KG1 (cell line): ENCODE measurements at places on chromosomes 5 and 9.

DNA sequence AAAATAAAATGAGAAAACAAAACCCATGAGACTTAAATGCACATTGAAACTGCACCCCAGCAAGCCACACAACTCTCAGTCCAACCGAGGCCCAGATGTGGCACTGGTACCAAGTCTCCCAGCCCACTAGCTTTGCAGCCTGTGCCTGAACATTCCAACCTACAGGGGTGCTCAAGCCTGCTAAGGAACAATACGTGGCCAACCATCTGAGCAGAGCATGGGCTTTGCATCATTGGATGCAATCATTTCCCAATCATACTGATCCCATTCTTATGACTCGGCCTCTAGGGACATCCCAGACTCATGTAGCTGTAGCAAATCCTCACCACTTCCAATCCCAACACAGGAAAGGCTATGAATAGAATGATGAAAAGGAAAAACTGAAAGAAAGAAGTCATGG, 297.2 kb downstream of the SPOCK1 start:
- DNase-seq: no peak

GRCh38 chr9:127980060-127980705, 606 bp downstream of the EEIG1 start:
- DNase-seq: no peak

DNA sequence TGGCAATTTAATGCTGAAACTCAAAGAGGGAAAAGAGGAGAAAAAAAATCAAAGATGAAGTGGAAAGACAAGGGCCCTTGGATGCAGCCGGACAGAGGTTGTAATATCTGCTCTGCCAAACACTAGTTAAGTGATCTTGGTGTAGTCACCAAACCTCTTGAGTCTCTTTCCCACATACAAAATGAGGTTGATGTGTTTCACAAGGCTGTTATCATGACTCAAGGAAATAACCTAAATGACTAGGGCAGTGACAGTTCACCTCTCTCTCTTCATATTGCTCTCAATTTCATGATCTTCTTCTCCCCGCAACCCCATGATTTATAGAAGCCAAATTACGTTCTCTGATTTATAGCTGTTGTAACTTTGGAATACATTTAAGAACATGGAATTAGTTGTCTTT, 44.9 kb downstream of the PIK3R1 start:
- no peak for DNase-seq

DNA sequence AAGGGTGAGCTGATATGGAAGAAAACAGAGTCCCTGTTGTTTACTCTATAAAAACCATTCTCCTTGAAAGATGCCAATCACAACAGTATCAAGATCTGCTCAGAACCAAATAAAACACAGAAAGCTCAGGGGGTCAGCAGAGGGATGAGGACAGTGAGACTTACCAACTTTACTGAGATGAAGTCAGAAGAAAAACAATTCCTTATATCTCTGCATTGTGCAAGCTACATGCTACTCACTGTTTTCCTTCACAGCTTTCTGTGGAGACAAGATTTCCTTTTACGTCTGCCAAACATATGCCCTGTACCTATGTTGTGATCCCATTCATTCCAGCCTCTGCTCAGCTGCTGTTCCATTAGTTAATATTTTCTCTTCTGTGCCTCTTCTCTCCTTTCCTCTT, 185.6 kb downstream of the TSSK1B start:
- no peak for DNase-seq

DNA sequence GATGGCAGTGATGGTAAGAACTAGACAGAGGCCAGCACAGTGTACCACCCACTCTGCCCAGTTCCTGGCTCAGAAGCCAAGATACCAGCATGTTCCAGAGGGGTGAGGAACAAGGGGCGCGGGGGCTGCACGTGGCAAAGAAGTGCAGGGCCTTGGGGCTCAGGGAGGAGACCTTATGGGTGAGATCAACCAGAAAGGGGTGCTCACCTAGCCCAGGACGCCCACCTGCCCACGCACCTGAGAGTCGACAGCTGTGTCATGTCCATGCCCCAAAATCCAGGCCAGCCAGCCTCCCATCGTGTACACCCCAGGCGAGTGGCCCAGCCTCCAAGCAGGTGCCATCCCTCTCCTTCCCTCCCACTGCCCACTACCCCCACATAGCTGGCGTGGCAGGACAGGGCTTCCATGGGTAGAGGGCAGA, 34.9 kb downstream of the BICD2 start:
- DNase-seq: no peak

DNA sequence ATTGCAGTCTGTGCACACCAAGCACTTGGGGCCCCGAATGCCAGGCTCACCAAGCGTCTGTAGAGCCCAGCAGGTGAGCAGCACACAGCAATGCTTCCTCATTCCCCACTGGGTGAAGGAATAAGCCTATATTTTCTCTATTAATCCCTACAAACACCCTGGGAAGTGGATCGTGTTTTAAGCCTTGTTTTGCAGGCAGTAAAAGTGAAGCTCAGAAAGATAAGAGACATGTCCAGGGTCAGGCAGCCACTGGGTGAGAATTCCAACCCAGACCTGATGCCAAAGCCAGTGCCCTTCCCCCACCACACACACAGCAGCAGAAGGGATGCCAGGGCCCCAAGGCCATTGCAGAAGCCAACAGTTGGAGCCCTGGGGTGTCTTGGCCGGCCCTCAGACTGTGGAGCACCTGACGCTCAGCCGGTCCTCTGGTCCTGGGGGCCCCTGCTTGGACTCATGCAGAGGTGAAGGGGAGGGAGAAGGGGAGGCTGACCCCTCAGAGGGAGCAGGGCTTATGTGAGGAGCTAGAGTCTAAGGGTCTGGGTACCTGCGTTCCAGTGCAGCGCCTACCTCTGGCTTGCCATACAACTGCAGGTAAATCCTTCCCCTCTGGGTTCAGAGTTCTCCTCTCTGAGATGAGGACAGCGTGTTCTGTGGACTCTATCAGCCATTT, 26.3 kb upstream of the SYNPO start:
- DNase-seq: no peak

- no peak for DNase-seq
Measured at GRCh38 chr5:143133721-143134120, 269.8 kb downstream of the NR3C1 start.

DNA sequence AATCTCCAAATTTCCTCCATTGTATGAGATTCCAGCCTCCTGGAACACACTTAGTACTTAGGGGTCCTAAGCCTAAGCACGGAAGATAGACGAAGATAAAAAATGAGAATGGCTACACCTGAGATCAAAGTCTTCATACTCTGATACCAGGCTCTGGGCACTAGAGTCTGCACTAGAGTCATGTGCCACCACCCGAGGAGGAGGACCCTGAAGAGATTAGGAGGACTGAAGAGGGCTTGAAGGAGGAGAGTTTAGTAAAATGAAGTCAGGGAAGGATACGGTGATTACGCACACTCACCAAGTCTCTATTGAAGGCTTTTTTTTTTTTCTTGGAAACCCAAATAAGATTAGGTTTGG, 573 bp upstream of the SPATA24 start:
- DNase-seq: no peak

- DNase-seq: no peak
Measured at GRCh38 chr5:6781716-6782115, 68.5 kb downstream of the TENT4A start.

DNA sequence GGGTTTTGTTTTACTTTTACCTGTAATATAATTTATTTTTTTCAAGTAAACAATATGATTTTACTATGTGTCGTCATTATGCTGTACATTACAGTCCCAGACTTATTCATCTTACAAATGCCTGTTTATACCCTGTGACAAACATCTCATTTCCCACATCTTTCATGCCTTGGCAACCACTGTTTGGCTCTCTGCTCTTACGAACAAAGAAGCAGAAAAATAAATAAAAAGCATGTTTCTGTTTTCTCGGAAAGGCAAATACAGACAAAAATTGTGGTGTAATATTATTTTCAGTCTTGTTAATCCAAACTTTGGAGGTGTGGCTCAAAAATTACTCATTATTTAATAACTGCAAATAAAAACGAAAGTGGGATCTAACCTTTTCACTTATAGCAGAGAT, 393.0 kb downstream of the CDH12 start:
- DNase-seq: no peak

GRCh38 chr5:137888863-137889759, at the start of gene PKD2L2:
PKD2L2 (plus strand) TSS chr5:137889457; CDS start chr5:137889492, 35 bp downstream.
- peak; percentile 25 for DNase-seq

- no peak for DNase-seq
Measured at GRCh38 chr5:69129413-69129812, 35.6 kb downstream of the SLC30A5 start.

- DNase-seq: no peak
Measured at GRCh38 chr5:155794795-155795194, 532.2 kb upstream of the SGCD start.

DNA sequence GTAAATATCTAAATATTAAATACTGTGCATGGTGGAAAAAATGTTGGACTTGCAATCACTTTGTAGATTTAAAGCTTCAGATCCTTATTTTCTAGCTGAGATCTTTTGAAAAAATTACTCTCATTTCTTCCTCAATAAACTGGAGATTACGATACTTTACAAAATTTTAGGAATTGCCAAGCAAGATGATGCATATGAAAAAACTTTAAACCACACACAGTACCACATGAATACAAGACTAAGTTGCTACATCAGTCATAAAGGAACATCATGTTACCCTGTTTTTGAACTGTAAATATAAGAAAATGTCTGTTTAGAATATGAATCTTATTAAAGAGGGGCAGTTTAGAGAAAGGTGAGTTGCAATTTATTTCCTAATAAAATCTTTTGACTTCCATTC, 703.6 kb upstream of the NUDT12 start:
- no peak for DNase-seq

GRCh38 chr5:29780401-29780800, 1413.1 kb upstream of the CDH6 start:
- DNase-seq: no peak

GRCh38 chr9:8806150-8806549, 1006.6 kb upstream of the DMAC1 start:
- DNase-seq: no peak

GRCh38 chr5:177264178-177264577, 39.3 kb downstream of the RAB24 start:
- no peak for DNase-seq

DNA sequence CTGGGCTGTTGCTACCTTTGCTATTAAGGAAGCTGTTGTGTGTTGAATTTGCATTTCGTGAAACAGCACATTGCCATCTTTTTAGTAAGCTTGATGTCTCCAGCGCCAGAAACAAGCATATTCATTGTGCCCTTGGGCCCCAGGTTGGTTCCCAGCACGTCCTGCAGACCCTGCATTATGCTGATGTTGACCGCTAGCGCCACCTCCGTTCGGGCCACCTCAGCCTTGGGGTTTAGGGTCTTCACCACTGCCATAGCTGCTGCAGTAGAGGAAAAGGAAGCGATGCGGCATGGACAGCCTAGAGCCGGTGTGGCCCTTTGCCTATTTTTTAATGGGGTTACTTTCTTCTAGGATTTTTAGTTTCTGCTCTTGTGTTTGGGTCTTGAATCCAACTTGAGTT, 23.8 kb upstream of the OTULIN start:
- DNase-seq: no peak

GRCh38 chr5:139147483-139148087, 50.6 kb downstream of the SIL1 start:
- no peak for DNase-seq

GRCh38 chr5:14741801-14742440, 77.4 kb downstream of the OTULIN start:
- no peak for DNase-seq

DNA sequence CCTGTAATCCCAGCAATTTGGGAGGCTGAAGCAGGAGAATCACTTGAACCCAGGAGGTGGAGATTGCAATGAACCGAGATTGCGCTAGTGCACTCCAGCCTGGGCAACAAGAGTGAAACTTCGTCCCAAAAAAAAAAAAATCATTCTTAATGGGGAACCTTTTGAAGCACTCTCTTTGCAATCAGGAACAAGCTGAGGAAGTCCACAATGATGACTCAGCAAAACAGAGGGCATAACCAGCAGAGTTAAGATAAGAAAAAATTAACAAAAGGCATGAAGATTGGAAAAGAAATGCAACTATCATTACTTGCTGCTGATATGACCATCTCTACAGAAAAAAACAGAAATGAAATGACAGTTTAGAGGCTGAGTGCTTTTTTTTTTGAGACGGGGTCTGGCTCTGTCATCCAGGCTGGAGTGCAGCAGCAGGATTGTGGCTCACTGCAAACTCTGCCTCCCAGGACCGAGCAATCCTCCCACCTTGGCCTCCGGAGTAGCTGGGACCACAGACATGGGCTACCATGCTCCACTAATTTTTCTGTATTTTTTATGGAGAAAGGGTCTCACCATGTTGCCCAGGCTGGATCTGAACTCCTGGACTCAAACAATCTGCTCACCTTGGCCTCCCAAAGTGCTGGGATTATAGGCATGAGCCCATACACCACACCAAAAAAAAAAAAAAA, 88.0 kb downstream of the FNBP1 start:
- no peak for DNase-seq

DNA sequence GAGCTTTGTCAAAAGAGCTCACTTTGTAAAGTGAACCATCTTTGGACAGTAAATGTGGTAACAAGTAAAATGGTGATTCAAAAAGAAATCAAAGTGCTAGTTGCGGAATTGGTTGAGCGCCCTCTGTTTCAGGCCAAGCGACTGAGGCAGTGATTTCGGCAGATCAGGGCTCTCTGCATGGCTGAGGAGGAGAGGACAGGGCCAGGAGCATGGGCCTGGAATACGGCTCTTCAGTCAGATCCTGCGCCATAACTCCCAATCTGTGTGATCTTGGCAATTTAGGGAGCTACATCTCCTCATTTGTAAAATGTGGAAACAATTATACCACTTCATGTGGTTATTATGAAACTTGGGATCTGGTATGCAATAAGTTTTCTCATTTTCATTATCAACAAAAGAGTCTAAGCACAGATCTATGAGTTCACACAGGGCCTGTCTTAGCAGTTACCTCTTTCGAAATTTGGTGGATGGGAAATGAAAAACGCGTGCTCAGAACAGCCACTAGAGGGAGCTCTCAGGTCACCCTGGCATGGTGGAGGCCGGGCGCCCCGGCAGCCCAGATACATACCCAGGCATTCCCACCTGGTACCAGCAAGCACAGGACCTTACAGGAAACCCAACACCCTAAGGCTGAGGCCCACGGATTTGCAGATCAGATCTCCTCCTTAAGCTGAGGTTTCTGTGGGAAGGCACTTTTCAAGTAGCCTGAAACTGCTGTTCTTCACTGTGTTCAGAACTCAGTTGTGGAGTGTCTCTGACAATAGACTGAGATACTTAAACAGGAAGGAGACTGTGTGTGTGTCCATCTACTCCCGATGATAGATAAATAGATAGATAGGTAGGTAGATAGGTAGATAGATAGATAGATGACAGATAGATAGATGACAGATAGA, 303.7 kb downstream of the RAB3C start:
- DNase-seq: peak; percentile 46

GRCh38 chr9:14487547-14488185, 173.7 kb upstream of the NFIB start:
- no peak for DNase-seq

GRCh38 chr9:69472101-69472620, 147.1 kb downstream of the ENTREP1 start:
- no peak for DNase-seq

DNA sequence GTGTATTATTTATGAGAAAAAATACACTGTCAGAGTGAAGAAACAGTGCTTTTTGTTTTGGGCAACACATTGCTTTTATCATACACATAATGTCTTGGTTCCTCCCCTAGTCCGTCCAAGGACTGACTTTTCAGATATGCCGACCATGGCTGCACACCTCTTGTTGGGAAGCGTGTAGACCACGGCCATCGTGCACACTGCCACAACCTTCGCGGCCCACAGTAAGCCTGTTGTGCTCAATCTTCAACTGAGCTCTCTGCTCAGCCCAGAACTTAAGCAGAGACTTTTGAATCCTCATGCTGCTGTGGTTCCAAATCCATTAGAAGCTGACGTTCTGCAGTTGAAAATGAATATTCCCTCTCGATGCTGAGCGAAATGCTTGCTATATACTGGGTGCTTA, 157.6 kb upstream of the IRX2 start:
- DNase-seq: no peak
